ENCODE measurements at places on chromosomes 2 and 18.

GRCh38 chr2:98846041-98846440 is 90.0 kb downstream of the CRACDL start:
- DNase-seq: no peak

GRCh38 chr18:5943514-5943913 is 48.2 kb upstream of the TMEM200C start:
- no peak for DNase-seq

DNA sequence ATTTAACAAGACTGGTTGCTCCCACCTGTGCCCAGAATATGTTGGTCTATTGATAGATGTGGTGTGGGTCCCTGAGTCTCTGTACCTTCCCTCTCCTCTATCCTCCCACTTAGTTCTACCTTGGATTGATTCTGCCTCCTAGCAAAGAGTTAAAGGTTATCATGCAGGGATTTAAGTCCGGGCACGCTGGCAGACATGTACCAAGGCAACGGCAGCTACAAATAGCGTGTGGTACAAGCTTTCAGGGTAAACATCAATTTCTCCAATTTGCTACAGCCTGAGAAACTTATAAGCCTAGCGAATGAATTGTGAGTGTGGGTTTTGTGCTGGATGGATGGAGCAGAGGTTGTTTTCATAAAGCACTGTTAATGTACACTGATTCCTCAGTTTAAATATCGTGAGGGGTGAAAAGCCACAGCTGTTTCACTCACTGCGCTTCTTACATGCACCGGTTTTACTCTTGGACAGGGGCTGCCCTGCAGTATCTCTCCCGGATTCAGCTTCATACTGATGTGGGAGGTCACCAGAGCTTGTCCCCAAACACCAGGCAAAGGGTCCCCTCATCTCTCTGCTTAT is 289.8 kb downstream of the ICOS start:
- no peak for DNase-seq

DNA sequence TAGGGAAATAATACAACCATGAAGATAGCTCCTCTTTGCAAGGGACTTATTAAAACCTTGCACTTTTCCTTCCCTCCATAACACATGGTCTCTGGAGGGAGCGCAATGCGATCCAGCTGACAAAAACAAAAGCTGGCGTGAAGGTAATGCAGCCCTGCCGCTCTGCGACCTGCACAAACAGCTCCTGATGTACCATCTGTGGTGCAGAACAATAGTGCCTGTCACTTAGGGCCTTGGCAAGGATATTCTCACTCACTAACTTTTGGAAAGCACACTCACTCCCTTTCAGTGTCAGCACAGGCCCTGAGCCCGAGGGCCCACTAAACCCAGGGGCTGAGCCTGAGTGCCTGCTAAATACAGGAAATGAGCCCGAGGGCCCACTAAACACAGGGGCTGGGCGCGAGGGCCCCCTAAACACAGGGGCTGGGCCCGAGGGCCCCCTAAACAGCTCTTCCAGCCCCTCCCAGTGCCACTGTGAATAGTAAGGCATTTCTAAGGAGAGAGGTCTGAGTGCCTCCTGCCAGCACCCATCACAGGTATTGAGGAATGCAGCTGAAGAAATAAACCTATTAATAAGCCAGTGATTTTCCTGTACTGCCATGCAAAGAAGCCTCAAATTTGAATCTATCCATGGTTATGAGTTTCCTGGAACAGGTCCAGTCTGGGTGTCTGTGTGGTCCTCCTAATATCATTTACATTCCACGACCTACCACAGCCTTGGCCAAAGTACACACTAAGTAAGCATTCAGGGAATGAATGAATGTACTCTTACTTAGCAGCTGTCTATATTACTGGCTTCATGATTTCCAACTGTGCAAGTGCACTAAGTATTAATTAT is 9.3 kb downstream of the L3MBTL4 start:
- DNase-seq: no peak

DNA sequence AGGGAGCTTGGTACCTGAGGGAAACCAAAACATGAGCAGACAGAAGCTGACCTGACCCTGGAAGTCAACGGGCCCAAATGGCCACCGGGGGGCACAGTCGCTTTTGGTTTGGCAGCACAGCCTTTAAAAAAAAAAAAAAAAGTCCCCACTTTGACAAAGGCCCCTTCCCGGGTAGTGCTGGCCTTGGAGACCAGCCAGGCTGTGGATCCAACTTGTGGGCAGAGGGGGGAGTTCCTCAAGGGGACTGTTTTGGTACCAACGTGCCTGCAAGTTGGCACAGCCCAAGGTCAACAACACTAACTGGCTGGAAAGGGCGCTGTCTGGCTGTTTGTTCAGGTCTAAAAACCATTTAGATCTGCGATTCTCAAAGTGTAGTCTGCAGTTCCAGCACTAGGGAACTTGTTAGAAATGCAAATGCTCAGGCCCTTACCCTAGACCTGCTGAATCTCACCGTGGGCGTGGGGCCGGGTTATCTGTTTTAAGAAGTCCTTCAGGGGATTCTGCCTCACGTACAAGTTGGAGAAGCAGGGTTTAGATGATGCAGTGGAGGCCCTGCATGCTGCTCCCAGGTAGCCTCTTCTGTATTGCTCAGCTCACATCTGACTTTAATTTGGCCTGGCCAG is 83.0 kb downstream of the LPIN1 start:
- peak; percentile 37 for DNase-seq

- no peak for DNase-seq
Measured at GRCh38 chr2:237324405-237324831, 89.5 kb downstream of the COL6A3 start.

DNA sequence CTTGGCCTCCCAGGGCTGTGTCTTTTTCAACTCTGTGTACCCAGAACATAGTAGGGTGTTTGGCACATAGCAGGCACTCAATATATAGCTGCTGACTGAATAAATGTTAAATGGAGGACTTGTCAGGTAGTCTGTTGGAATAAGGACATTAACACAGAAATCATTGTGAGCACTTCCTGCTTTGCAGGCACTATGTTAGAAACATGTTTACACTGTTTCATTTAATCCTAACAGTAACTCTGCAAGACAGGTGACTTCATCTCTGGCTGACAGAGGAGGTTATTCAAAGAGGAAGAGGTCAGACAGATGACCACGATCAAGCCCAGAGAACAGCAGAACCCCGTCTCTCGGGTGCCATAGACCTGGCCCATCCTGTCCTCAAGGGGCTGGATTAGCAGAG is 28.0 kb upstream of the PIEZO2 start:
- no peak for DNase-seq

- DNase-seq: no peak
Measured at GRCh38 chr18:44693030-44693784, 12.5 kb downstream of the SETBP1 start.

- no peak for DNase-seq
Measured at GRCh38 chr2:37760471-37760870, 89.0 kb upstream of the CDC42EP3 start.

- DNase-seq: no peak
Measured at GRCh38 chr2:169877398-169877797, 50.1 kb downstream of the UBR3 start.

DNA sequence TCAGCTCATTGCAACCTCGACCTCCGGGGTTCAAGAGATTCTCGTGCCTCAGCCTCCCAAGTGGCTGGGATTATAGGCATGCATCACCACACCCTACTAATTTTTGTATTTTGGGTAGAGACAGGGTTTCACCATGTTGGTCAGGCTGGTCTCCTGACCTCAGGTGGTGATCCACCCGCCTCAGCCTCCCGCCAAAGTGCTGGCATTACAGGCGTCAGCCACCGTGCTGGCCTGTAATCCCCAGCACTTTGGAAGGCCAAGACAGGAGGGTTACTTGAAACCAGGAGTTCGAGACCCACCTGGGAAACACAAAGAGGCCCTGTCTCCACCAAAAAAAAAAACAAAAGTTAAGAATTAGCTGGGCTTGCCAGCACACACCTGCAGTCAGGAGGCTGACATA is 18.5 kb downstream of the USP34 start:
- no peak for DNase-seq

GRCh38 chr2:45729753-45730512 is 78.5 kb downstream of the PRKCE start:
- no peak for DNase-seq

GRCh38 chr2:171711351-171711750 is 24.1 kb downstream of the DYNC1I2 start:
- DNase-seq: no peak

GRCh38 chr2:137238065-137238464 is 472.7 kb downstream of the THSD7B start:
- no peak for DNase-seq

GRCh38 chr2:134163336-134163735 is 90.5 kb upstream of the MGAT5 start:
- no peak for DNase-seq

GRCh38 chr2:48210189-48210588 is 303.9 kb upstream of the FBXO11 start:
- DNase-seq: no peak
